ENCODE measurements at places on chromosomes 1 and 21.
A peak's percentile ranks its signal among the peaks of the same experiment; 100 is the strongest.

- DNase-seq = no peak
Measured at GRCh38 chr1:211920602-211921226, 90.2 kb upstream of the LPGAT1 start.

GRCh38 chr1:6471970-6472368 lies 6.0 kb upstream of the TNFRSF25 start:
- no peak for DNase-seq

GRCh38 chr1:211581526-211581925 lies 2.6 kb upstream of the SLC30A1 start:
- DNase-seq = no peak

- DNase-seq = no peak
Measured at GRCh38 chr1:42211224-42211623, 46.7 kb upstream of the GUCA2A start.

DNA sequence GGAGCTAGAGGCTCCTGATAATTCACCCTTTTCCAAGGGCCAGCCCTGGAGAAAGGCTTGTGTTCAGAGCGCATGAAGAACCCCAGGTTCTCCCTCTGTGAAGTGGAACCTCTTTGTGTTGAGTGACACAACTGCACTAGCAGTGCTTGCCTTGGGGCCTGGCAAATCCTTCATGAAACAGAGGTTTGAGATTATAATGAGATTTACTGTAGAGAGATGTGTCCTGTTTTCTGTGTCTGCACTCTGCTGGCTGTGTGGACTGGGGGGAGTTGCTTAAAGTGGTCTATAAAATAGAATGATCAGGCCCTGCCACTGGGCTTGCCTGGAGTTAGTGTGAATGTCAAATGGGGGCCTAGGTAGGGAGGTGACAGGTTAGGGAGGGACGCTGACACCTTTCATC lies 11.5 kb upstream of the TNFRSF1B start:
- DNase-seq = no peak

DNA sequence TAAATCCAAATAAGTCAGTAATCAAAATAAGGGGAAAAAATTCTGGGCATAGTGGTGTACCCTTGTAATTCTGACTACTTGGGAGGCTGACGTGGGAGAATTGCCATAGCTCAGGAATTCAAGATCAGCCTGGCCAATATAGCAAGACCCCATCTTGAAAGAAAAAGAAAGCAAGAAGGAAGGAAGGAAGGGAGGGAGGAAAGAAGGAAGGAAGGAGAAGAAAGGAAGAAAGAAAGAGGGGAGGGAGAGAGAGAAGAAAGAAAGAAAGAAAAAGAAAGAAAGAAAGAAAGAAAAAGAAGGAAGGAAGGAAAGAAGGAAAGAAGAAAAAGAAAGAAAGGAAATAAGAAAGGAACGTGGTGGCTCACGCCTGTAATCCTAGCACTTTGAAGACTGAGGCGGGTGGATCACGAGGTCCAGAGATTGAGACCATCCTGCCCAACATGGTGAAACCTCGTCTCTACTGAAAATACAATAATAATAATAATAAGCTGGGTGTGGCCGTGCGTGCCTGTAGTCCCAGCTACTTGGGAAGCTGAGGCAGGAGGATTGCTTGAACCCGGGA lies 64.5 kb upstream of the ROR1 start:
- DNase-seq = no peak

DNA sequence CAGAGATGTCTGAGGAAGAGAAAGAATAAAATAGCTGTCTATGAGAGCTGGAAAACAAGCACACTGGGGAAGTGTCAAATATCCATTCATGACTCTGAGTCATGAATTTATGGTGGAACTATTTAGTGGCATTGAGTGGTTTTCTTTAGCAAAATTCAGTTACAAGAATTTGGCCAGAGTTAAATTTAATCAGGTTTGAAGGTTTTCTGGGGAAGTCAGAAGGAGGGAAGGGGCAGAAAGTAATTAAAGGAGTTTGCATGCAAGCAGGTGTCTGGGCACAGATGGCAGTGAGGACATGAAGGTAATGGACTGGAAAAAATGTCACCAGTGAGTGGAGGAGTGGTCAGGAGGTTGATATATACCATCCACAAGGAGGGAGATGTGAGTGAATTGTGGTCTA lies 121.9 kb upstream of the IVNS1ABP start:
- no peak for DNase-seq

- DNase-seq = no peak
Measured at GRCh38 chr1:201488830-201489589, 17.9 kb downstream of the CSRP1 start.

GRCh38 chr21:44423312-44423821 lies 31.9 kb upstream of the LRRC3 start:
- DNase-seq = no peak

- no peak for DNase-seq
Measured at GRCh38 chr1:25500694-25501093, 42.7 kb upstream of the LDLRAP1 start.

DNA sequence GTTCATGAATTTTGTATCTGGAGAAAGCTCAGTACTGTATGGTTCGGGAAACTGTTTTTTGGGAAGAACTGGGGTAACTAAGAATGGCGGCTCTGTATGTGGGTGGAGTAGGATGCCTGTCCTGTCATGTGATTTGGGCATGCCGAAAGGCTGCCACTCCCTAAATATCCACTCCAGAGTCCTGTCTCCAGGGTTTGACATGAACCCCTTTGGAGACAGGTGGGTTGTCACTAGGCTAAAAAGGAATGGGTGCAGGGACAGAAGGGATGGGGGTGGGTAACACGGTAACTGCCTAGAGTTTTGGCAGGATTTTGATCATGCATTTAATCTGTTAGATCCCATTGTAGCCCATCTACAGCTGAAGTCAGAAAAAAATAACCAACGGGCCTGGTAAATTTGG lies 150.1 kb downstream of the KCNJ6 start:
- no peak for DNase-seq

GRCh38 chr1:247453245-247453644 lies 4.7 kb downstream of the OR2B11 start:
- DNase-seq = no peak

GRCh38 chr1:46188295-46189030 lies 9.8 kb downstream of the POMGNT1 start:
- DNase-seq = no peak

DNA sequence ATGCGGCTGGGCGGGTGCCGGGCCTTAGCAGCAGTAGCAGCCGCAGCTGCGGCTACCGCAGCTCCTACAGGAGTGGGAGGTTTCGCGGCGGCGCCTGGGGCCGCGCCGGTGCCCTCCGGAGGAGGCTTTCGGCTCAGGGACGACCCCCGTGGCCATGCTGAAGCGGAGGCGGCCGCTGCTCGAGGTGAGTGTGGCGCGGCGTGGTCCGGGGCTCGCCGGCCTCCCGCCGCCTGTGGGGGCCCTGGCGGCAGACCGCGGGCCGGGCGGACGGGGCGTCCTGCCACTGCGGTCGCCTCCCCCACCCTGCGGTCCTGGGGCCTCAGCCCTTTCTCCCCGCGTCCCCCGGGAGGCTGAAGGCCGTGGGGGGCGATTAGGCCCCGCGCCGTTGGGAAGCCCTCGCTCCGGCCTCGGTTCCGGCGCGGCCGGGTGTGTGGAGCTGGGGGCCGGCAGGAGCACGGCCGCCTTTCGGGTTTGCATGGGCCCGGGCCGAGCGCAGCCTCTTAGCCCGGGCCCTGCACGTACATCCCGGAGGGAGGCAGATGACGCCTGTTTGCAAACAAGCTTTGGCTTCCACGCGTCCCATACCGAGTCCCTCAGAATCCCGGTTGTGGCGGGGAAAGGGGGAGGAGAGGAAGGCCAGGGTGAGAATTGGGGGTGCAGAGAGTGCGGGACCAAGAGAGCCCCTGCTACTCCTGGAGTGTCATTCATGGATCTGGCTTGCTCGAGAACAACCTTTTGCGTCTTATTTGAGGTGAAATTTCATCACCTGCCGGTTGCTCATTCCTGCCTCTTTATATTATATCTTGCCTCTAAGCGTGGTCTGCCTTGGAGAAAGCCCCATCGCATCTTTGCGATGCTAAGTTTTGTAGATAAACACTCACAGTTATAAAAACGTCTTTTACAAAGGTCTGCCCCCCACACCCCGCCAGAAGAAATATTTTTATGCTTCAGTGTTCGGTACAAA lies 613 bp downstream of the ZFYVE9 start:
- no peak for DNase-seq

DNA sequence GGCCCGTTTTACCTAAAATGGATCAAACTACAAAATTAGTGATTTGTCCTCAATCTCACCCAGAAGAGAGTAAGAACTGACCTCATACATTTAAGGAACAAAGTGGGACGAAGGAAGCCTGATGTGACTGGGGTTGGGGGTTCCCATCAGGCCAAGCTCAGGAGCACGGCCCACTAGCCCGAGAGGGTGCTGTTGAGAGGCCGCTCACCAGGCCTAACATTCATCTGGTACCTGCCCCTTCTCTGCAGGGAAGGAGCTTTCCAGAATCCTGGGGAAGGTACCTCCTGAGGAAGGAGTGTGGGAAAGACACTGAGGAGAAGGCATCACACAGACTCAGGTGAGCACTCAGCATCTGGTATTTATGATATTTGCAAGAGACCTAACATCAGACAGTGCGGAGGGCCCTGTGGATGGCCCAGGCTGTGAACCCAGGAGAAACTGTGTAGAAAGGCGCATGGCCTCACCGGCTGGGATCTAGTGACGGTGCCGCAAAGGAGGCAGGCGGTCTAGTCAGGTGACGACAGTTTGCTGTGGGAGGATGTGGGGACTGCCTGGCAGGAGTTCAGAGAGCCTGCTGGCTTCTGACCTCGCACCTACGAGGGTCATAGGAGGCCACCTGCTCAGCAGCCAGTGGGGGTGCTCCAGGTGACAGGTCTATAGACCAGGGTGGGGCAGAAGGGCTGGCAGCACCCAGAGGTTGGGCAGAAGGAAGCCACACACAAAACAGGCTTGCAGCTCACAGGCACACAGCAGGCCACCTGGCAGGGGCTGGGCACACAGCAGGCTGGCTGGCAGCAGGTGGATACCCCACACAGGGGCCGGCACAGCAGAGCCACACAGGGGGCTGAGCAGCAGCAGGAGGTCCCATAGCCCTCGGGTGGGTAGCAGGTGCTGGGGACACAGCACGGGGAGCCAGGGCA lies 543 bp downstream of the KRTAP12-4 start:
- DNase-seq = peak; percentile 8

DNA sequence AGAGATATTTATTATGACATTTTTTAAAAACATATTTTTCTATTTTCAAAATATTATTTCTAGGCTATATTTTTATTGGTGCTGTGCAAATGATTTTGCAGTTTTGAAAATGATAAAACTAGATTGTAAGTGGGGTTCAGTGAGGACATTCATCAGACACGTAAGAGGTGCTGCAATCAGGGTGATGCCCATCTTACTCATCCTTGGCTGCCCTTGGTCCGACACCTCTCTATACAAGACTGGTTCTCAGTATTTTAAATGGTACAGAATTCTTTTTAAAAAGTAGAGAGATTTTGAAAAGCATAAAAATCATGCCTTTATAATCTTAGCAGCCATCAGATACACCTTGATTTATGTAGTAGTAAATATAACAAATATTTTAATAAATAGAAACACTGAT lies 24.0 kb downstream of the HENMT1 start:
- no peak for DNase-seq

DNA sequence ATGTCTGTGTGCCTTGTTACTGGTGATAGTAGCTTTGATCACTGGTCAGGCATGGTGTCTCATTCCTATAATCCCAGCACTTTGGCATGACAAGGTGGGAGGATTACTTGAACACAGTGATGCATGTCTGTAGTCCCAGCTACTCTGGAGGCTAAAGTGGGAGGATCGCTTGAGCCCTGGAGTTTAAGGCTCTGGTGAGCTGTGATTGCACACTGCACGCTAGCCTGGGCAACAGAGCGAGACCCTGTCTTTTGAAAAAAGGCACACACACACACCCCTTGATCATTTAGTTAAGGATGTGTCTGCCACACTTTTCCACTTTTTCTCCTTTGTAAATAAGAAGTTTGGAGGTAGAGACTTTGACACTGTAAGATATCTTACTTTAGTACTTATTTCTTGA lies 15.1 kb downstream of the MIGA1 start:
- no peak for DNase-seq

DNA sequence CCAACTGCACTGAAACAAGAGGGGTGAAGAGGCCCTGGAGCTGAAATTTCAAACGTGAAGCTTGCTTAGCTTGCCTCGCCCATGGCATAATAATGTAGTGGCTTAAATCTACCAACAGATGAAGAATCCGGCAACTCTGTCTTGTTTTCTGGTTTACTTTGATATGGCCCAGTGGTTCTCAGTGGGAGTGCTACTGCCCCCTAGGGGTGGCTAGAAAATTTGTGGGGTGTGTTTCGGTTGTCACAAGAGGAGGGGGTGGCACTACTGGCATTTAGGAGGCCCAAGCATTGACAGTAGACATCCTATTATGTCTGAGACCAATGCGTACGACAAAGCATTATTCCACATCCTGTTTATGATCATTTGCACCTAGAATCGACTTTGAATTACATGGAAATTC lies 51.9 kb upstream of the C8B start:
- no peak for DNase-seq

GRCh38 chr1:4315202-4315601 lies 339.2 kb upstream of the AJAP1 start:
- DNase-seq = no peak

DNA sequence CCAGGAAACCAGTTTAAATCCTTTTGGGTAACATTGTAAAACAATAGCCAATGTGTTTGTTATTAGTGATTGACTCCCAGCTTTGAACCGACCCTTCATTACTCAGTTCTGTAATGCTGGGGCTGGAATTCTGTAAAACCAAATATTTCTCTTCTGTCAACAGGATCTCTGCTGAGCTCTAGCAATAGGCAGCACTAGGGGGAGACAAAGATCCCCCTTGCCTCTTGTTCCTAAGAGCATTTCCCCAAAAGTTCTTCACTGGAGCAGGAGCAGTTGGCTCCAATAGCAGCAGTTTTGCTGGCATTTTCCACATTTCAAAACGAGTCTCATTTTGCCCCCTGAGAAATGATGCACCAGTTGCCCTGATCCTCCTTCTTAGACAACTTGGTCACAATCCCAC lies 1671.1 kb downstream of the MRPL39 start:
- no peak for DNase-seq

- DNase-seq = no peak
Measured at GRCh38 chr1:204947747-204948146, 77.1 kb downstream of the NFASC start.

GRCh38 chr1:172469717-172470116 lies 25.8 kb upstream of the PIGC start:
- DNase-seq = no peak

DNA sequence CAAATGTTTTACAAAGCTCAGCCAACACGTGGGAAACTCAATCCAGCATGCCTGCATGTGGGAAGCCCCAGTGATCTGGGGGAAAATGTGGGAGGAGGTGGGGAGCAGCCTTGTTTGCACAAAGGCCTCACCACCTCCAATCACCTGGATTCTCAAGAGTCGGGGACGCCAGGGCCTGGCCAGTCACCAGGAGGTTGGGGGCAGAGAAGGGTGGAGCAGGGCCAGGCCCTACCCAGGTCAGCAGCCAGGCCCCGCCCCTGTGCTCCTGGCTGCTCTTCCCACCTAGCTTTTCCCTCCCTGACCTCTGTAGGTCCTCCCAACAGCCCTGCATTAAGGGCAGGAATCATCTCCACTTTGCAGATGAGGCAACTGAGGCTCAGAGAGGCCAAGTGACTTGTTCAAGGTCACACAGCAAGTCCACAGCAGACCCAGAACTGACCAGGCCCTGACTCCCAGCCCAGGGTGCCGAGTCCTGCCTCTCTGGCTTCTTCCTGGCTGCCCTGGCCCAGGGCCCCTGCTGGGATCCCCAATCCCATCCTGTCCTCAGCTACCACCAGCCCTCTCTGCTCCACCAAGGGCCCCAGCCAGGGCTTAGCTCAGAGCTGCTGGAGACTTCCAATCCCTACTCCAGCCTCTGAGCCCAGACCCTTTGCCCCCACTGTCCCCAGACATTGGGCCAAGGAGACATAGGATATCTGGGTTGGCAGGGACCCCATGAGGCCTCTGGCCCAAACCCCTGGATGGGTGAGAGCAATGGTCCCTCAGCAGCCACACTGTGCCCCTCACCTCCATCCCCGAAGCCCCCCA lies 508.6 kb downstream of the PTPRU start:
- no peak for DNase-seq

All from stimulated activated CD4-positive, alpha-beta T cell treated with anti-CD3 and anti-CD28 coated beads, TNF-alpha, amount 100 ng/mL, for 24 hours (primary cell).